Skin of body (tissue), 3 donors: ENCODE measurements at places on chromosomes 7 and 10. TPM values are rescaled to one million over a fixed set of nuclear protein-coding genes. Genes with fewer than 3 reads are reported as not detected.

DNA sequence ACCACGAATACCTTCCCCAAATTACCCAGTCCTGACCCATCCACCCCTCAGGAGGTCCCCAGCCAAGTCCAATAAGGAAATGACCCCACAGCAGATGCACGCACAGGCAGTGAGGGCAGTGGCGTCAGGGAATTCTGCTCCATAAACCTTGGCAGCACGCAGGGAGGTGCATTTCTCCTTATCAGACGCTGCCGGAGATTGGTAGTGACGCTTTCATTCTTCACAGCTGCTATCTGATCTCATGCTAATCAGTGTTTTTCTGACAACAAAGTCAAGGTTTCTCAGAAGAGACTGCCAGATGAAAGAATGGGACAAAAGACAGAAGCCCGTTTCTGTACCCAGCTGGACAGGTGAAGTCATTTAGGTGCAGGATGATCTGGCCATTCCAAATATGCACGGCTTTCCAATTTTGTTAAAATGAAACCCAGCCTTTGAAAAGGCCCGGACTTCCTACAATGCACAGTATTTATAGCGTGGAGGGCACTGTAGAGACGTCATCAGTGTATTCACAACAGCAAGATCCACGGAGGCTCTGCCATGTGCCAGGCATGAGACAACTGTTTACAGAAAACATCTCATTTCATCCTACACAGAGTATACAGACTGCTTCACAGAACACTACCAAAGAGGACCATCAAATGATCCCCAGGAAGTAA, 35.3 kb downstream of the DIP2C start:
- DNase-seq = no peak

CCDC172 gene
- total RNA-seq = not detected

GRCh38 chr10:44969854-44970253, 8.8 kb downstream of the DEPP1 start:
- no peak for DNase-seq

- DNase-seq = no peak
Measured at GRCh38 chr7:2461268-2462026, 14.8 kb downstream of the GRIFIN start.

DNA sequence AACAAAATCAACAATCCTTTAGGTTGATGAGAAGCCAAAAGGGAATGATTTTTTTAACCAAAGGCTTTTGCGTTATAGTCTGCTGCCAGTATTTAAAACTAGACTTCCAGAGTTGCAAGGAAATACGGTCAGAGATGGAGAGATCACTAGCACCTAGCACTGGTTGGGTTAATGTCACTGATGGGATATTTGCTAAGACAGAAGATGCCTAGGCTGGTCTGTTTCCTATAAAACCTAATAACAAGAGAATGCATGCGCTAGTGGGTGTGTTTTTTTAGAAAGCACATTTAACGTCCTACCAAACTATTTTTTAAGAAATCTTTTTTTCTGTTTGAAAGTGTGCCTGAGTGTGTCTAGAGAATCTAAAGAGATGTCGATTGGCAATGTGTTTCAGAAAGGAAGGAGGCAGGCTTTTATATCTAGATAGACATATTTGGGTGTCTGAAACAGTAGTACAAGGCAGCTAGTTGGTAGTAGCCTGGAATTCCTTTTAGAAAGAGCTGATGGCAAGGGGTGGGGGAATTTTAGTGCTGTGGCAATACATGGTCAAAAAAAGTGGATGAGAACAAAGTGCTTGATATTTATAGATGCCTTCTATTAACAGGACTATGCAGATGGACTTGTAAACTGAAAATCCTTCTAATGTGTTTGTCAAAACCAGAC, 863 bp downstream of the CALD1 start:
- DNase-seq = peak; percentile 57

ARHGEF35 gene
- 10.3 TPM for total RNA-seq

HACD1 gene
- 13.0 TPM for total RNA-seq

GRCh38 chr10:67075491-67075971, 149.7 kb downstream of the LRRTM3 start:
- DNase-seq = no peak

CRHR2 gene
- total RNA-seq = 0.20 TPM
